ENCODE measurements at places on chromosomes 3 and 15. TPM values are rescaled to one million over a fixed set of nuclear protein-coding genes. Genes with fewer than 3 reads are reported as not detected.

DNA sequence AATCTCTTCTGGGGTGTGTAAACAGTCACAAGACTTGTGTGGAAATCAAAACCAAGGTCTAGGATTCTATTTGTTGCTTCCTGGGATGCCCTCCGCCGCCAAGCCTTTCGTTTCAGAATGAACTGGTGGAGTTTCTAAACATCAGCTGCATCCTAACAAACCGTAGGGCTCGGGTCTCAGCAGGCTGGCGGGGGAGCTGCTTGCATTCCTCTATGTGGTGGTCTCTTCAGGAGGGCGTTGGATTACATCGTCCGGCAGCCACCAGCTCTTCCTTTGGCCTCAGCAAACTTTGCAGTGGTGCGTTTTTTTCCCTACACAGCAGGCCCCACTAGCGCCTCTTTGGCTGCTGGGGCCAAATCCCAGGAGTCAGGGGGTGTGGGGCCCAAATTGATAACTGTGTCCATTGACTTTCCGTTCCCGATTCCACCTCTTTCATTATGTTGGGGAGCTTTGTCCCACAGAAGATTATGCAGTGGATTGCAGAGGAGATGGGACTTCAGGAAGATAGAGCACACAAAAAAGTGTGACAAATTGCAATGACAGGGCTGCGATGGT, 390.0 kb upstream of the NR2F2 start:
- no peak for DNase-seq

DNA sequence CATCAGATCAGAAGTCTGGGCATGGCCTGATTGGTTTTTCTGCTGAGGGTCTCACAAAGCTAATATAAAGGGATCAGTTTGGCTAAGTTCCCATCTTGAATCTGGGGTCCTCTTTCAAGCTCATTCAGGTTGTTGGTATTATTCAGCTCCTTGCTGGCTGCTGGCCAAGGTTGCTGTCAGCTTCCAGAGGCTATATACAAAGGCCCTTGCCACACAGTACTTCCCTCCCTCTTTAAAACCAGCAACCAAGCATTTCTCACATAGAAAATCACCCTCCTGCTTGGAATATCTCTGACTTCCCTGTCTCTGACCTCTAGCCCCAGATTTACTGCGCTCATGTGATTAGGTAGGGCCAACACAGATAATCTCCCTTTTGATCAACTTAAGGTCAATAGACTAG, 442.9 kb downstream of the ERC2 start:
- DNase-seq, result no peak

DNA sequence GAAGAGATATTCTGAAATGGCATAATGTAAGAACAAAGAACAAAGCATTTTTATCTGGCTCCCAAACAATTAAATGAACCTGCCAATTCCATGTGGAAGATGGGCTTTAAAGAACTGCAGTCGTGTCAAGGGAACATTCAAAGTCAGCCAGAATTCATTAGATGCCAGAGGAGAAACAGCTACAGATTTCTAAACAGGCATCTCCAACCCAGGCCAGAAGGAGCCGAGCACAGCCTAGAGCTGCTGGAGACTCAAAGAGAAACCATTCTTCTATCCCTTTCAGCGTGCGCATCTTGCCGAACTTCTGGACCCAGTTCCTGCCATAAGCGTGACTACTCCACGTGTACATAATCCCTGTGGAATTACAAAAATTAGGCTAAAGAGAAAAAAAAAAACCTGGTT, 60.4 kb downstream of the MB21D2 start:
- no peak for DNase-seq

Gene IL17RE
- total RNA-seq, result 13.6 TPM

DNA sequence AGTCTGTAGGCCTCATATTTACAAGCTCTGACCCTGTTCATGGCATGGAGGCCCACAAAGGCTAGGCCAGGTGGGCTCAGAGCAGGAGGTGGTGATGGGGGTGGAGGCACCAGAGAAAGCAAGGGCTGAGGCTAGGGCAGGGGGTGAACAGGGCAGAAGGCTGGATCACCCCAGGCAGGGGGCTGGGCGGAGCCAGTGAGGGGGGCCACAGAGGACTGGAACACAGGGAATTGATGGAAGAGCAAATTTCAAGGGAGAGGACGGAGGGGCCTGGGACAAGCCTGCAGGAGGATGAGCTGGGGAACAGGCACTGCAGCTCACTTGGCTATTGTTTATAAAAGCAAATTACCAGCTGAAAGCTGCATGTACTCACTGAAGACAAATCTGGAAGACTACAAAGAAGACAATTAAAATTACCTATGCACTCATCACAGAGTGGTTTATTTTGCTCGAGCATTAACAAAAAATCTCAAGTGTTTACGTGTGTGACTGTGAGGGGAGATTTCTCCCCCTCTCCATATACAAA, 11.0 kb downstream of the TNFAIP8L3 start:
- DNase-seq, result no peak

Gene WDR93
- total RNA-seq, result 1.5 TPM

GRCh38 chr3:182686033-182686886, 107.0 kb upstream of the ATP11B start:
- no peak for DNase-seq

DNA sequence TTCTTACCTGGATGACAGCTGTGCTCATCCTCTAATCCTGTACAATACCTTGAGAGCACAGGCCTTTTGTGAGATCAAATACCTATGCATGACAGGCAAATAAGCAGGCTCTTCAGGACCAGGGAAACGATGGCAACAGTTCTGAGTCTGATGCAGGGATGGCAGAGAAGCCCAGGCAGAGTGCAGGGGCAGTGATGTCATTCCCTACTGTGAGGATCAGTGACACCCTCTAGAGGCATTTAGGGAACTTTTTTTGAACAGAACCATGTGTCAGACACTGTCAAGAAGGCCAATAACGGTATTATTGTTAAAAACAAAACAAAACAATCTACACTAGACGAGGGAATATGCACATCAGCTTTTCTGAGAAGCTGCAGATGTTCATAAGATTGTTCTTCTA, 314.8 kb upstream of the CTDSPL start:
- no peak for DNase-seq

Gene NRG4
- 2.4 TPM for total RNA-seq

Gene SLITRK3
- 0.12 TPM for total RNA-seq

DNA sequence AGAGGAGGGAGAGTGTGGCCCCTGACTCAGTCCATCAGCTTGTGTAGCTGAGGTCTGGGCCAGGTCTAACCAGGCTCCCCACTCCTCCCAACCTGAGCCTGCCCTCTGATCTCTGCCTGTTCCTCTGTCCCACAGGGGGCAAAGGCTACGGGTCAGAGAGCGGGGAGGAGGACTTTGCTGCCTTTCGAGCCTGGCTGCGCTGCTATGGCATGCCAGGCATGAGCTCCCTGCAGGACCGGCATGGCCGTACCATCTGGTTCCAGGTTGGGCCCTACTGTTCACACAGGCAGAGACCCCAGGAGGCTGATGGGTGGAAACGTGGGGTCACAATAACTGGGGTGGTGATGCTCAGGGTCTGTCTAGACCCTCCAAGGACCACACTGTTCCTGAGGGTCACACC, 6.8 kb downstream of the NEIL1 start:
- DNase-seq, result no peak

GRCh38 chr3:158339638-158340037, 229.7 kb downstream of the RSRC1 start:
- DNase-seq, result no peak

GRCh38 chr15:40931300-40932142, 2.4 kb downstream of the DLL4 start:
- no peak for DNase-seq

Gene CORO2B
- total RNA-seq, result 3.9 TPM

- DNase-seq, result no peak
Measured at GRCh38 chr15:93897377-93897776, 334.0 kb upstream of the MCTP2 start.

DNA sequence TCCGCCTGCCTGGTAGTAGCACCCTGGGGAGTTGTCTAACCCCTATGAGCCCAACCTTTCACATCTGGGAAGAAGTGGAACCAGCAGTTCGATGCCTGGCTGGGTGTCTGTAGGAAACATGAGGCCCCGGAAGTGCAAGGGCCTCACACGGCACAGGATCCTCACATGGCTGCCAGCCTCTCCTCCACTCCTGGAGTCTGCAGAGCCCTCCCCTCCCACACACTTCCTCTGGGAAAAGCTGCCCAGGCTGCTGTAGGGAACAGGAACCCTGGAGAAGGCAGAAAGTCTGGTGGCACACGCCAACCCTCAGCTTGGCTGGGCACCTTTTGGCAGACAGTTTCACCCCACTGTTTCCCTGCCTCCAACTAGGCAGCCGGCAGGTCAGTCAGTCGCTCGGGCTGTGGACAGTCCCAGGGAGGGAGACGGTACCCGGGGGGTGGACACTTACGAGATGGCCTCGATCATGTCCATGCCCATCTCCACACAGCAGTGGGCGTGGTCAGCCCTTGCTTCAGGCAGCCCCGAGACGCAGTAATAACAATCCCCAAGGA, 118.4 kb downstream of the ADCY5 start:
- no peak for DNase-seq

Gene MME
- 50.3 TPM for total RNA-seq

- no peak for DNase-seq
Measured at GRCh38 chr3:129022114-129023007, 21.3 kb downstream of the EFCC1 start.

DNA sequence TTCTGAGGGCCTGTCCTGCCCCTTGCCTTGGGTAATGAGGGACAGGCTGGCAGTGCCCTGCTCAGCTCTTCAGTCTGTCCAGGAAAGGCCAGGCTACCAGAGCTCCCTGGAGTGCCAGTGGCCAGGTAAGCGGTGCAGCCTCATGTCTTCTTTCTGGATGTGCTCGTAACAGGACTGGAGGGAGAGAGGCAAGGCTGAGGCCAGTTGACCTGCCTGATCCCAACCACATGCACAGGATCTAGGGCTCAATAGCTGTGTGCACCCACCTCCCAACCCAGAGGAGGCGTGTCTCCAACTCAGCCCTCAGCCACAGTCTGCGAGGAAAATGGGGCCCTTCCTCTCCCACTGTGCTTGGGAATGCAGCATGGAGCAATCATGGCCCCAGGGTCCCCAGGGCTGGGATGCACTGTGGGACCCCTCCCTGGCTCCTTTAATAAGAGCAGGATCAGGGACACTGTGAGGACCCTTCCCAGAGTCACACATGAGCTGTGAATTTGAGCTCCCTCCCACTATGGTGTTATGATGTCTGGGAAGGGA, 22.5 kb downstream of the ALS2CL start:
- DNase-seq, result no peak

GRCh38 chr3:98588065-98588464, 5.3 kb downstream of the CPOX start:
- no peak for DNase-seq

DNA sequence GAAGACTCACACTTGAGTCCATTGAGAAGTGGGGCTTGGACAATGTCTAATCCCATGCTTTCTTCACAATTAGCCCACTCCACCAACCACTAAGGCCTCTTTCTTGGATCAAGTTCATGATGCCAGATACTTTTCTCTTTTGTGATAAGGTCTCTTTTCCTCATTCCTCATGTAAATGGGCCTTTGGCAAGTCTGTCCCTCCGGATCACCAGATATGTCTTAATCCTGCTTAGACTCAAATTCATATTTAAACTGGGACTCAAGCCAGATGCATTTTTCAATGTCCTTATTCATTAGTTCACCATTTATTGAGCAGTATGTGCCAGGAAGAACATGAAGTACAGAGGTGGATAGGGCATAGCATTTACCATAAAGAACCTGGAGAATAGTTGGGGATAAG, 671.1 kb downstream of the TBL1XR1 start:
- DNase-seq, result no peak

Gene CAMKV
- 1.6 TPM for total RNA-seq

- no peak for DNase-seq
Measured at GRCh38 chr3:50430191-50430590, 70.9 kb upstream of the TMEM115 start.

GRCh38 chr3:132183811-132184210, 133.4 kb upstream of the ACP3 start:
- no peak for DNase-seq

Gene ALG1L2
- 2.1 TPM for total RNA-seq

All from type B pancreatic cell (in vitro differentiated cells).